ENCODE measurements at places on chromosomes 3 and 15.

DNA sequence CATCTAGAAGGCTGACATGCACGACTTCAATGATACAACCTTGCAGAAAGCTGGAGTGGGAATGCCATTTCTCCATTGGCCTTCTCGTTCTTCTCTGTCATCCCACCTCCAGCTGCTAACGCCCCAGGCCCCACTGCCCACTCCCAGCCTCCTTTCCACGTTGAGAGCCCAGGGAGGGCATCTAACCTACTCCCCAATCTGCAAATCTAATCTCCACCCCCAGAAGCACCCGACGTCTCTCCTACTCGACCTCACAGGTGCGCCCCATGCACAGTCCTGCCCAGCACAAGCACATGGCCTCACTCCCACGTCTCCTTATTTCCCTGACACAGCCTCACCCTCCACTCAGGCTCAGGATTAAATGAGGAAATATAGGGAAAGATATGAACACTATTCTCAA, 33.4 kb downstream of the IL12A start:
- no peak for DNase-seq

DNA sequence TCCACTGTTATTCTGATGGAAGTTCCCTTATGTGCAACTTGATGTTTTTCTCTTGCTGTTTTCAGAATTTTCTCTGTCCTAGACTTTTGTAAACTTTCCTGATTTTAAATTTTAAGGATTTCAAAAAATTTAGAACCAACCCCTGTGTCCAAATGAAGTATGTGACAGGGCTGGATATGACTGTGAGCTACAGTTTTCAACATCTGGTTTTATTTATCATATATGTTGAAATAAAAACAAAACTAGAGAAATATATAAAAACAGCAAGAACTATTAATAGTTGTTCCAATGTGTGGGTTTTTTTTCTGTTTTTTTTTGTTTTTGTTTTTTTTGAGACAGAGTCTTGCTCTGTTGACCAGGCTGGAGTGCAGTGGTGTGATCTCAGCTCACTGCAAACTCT, 47.4 kb upstream of the PSMD6 start:
- DNase-seq: no peak

GRCh38 chr3:183188895-183189462, 26.4 kb upstream of the LAMP3 start:
- peak; percentile 30 for DNase-seq

- no peak for DNase-seq
Measured at GRCh38 chr3:187299611-187300010, 8.1 kb upstream of the MASP1 start.

GRCh38 chr3:128609294-128609693, 41.3 kb downstream of the RPN1 start:
- DNase-seq: no peak

DNA sequence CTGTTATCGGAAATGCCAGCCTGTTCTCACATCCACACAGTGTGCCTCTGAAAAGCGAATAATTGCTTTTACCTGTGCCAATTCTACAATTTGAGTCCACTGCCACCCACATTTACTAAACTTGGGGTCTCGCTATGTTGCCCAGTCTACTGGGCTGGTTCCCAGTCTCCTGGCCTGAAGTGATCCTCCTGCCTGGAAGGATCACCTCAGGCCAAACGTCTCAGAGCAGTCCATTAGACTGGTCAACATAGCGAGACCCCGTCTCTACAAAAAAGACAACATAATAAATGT, 827 bp upstream of the INO80 start:
- no peak for DNase-seq

- no peak for DNase-seq
Measured at GRCh38 chr3:197293605-197294237, 4.7 kb downstream of the DLG1 start.

- no peak for DNase-seq
Measured at GRCh38 chr3:195811756-195812155, at the start of gene MUC4. Gene MUC4 (minus strand): TSS chr3:195811929. CDS start chr3:195811817, 112 bp downstream.

GRCh38 chr3:118577055-118577777, 457.4 kb downstream of the IGSF11 start:
- no peak for DNase-seq

DNA sequence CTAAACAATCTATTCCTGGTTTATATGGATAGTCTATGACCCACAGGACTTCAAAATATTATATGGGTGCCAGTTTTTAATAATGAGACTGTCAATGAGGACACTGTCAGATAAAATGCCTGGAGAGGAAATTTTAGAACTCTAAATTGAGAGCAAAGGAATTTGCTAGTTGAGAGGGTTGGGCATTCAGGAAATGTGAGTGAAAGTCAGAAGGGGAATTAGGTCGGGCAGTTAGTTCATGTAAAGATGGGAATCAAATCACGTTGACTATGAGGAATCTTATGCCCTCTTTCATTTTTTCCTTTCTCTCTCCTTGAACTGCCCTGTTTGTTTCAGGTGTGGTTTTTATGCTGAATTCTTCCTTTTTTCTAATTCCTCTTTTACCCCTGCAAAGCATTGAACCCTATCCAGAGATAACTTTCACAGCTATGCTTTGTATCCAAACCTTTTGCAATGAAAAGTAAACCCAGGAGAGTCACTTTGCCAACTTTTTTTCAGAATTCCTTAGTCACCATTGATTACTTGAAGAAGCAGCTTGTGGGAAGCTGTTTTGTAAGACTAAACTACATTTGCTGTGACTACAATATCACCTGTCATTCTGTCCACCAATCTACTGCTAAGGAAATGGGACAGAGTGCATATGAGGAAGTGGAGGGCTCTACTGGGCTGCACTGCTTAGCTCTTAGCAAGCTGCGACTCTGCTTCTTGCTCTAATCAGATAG, 27.8 kb downstream of the CHP1 start:
- peak; percentile 4 for DNase-seq

GRCh38 chr3:190556351-190556750, 42.5 kb downstream of the IL1RAP start:
- no peak for DNase-seq

DNA sequence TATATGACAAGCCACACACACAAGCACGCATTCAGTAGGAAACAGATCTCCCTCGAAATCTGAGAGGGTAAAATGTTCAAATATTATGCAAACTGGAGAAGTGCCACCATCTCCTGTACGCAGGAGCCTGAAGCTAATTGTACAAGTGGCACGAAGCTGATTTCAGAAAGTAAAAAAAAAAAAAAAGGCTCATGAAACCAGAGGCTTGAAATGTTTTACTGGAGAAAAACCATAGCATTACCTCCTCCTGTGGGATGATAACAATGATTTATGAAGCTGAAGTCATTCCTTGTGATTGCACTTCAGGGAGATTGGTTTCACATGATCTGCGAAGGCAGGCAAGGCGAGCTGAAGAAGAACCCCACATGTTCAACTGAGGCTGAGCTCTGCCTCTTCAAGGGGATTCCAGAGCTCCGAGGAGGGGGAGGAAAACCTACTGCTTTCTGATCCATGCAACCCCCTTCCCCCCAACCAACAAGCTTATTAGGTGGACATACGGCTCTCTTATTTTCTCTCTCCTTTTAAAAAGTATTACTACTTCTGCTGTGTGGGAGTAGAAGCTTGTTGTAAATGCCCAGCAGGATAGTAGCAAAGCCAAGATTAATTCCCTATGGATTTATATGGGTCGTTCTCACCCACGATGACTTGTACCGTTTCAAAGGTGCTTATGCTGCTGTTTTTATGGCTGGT, 101.1 kb downstream of the GREM1 start:
- DNase-seq: no peak

- DNase-seq: no peak
Measured at GRCh38 chr3:10471054-10471688, 34.2 kb downstream of the ATP2B2 start.

GRCh38 chr3:49006408-49007067, 653 bp upstream of the WDR6 start:
- peak; percentile 30 for DNase-seq

DNA sequence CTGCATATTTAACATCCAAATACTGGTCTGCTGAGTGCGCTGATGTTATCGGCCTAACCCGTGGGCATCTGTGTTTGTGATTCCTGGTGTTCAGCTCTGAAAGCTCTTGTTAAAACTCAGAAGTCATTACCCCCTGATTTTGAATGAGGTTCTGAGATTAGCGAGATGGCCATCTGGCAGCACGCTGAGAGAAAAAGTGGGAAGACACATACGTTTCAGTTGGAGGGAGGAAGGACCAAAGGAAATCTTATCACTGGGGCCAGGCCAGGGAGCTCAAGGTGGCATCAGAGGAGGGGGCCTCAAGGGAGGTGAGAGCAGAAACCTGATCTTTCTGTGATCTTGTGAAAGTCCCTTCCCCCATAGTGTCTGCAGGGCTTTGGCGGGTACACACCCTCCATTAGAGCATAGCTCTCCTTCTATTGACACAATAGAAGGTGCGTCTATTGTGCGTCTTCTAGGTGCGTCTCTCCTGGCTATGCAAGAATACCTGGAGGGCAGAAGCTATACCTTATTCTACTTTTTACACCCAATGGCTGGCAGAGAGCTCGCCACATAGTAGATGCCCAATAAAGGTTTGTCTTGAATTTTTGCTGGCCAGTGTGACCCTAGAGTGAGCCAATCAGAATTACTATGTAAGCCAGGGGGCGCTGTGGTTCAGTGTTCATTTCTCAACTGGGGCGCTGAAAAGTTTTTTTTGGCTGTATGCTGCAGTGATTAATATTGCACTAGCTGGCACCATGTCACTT, 182.4 kb downstream of the SHQ1 start:
- DNase-seq: peak; percentile 4
